Activated CD8-positive, alpha-beta memory T cell treated with anti-CD3 and anti-CD28 coated beads, Interleukin-2, amount 50 U/mL, for 48 hours (primary cell): ENCODE measurements at places on chromosomes 16 and 17.
A peak's percentile ranks its signal among the peaks of the same experiment; 100 is the strongest.

DNA sequence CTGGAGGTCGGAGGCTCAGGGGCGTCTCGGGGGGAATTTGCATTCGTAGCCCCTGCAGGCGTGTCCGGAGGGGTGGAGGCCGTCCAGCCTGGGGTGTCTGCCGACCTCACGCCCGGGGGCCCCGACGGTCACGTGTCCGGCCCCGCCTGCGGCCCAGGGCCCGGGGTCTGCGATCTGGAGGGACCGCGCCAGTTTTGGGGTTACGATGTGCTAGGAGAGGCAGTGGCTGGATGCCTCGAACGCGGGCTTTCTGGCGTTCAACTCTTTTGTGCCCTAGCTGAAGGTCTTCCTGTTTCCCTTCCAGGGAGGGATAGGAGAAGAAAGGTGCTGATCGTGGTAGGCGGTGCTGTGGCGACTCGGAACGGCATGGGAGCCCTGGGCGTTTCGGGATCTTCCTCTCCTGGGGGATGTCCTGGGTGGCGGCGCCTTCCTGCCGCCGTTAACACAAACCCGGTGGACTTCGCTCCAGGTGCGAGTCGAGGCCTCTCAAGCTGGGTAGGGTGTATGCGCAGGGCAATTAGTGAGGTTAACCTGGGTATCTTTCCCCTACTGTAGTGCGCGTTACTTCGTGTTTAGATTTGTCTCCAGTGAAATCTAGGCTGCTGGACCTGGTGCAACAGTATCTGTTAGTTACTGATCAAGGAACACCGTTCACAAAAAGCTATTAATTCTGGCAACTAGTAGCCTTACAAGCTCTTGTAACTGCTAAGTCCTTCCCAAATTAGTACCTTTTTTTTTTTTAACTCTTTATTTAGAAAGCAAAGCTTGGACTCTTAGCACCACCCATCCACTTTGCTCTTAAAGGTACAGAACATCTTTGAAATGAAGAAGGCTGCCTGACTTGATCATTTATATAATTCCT lies 1.3 kb downstream of the AKAP1 start:
- peak; percentile 63 for DNase-seq

GRCh38 chr16:8937803-8938202 lies 25.9 kb downstream of the USP7 start:
- DNase-seq: no peak

- DNase-seq: no peak
These were observed 34.3 kb downstream of the MYH3 start for GRCh38 chr17:10622617-10623485.

DNA sequence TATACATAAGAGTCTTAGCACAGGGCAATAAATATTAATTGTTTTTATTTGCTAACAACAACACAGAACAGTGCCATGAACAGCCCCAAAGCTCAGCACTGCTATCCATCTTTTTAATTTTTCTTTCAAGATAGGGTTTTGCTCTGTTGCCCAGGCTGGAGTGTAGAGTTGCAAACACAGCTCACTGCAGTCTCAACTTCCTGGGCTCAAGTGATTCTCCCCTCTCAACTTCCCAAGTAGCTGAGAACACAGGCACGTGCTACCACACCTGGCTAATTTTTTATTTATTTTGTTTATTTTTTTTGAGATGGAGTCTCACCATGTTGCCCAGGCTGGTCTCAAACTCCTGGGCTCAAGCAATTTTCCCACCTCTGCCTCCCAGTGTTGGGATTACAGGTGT lies 47.6 kb upstream of the AKAP1 start:
- DNase-seq: no peak

DNA sequence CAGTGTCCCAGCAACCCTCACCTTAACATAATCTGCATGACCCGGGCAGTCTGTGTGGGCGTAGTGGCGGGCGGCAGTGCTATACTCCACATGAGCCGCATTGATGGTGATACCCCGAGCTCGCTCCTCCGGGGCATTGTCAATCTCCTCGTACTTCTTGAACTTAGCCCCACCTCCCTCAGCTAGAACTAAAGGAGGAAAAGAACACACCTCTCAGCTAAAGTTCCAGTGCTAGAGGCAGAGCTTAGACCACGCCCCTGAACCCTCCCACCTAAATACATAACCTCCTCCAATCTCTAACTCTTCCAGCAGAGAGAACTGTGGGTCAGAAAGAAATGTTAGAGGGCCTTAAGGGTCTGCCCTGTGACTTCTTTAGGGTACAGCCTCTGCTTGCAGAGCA lies 855 bp downstream of the TUFM start:
- no peak for DNase-seq

GRCh38 chr17:78665952-78666920 lies 89.0 kb upstream of the DNAH17 start:
- peak; percentile 68 for DNase-seq

DNA sequence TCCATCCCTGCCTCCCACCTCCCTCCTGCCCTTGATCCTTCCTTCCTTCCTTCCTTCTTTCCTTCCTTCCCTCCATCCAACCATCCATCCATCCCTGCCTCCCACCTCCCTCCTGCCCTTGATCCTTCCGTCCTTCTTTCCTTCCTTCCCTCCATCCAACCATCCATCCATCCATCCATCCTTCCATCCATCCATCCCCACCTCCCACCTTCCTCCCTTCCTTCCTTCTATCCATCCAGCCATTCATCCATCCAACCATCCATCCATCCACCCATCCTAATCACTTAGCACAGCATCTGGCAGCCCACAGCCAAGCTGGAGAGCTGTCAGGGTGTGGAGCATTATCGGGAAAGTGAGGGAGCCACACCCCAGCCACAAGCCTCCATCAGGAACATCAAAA lies 54.5 kb downstream of the TK2 start:
- no peak for DNase-seq

GRCh38 chr16:66229651-66230050 lies 136.8 kb upstream of the CDH5 start:
- no peak for DNase-seq

DNA sequence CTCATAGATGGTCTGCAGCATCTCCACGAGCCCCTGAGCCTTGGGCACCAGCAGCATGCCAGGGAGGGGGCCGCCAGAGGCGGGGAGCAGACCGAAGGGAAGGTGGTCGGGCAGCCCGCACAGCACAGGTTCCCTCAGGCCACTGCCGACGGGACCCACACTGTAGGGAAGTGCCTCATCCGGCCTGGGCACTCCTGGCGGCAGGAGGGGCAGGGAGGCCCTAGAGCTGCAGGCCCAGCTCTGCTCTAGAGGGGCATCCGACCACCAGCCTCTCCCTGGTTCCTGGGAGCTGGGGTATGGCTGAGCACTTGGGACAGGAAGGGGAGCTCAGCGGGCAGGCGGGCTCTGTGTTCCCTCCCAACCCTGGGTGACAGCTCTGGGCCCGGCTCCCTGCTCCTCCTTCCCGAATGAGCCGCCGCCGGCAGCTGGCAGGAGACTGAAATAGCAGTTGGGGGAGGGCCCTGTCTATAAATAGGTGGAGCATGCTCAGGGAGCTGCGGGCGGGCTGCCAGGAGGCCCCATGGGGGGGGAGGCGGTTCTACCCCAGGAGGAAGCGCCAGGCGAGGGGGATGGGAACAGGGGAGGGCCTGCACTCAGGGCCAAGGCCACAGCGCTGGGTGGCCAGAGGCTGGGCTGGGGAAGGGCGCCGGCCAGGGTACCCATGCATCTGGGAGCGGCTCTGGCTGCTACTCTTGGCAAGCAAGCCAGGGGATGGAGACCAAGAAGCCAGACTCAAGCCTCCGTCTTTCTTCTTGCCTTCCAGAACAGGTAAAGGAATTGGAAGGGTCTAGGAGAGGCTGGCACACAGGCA lies 12.4 kb downstream of the HDAC5 start:
- peak; percentile 75 for DNase-seq

- peak; percentile 63 for DNase-seq
These were observed 4.7 kb downstream of the SLC12A3 start for GRCh38 chr16:56869513-56870275.

DNA sequence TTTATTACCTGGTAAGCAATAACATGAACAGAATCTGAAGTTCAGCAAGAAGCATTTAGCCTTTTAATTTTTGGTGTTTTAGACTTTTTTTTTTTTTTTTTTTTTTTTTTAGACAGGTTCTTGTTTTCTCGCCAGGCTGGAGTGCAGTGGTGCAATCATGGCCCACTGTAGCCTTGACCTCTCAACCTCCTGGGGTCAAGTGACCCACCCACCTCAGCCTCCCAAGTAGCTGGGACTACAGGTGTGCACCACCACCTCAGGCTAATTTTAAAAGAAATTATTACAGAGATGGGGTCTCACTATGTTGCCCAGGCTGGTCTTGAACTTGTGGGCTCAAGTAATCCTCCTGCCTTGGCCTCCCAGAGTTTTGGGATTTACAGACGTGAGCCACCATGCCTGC lies 173.0 kb upstream of the RBL2 start:
- no peak for DNase-seq

DNA sequence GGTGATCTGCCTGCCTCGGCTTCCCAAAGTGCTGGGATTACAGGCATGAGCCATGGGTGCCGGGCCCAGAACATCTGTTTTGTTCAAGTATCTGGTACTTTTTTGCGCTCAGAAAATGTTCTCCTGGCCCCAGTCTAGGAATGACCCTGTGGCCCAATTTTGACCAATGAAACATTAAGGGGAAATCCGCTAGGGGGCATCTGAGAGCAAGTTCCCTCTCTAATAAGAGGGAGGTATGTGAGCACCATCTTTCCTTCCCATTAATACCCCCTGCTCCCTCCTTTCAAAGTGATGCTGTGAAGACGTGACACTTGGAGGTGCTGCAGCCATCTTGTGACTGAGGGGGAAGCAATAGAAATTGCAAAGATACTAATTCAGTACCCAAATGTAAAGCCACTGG lies 16.5 kb upstream of the CLEC3A start:
- no peak for DNase-seq

- DNase-seq: no peak
These were observed 17.0 kb downstream of the FAM117A start for GRCh38 chr17:49746791-49747490.

GRCh38 chr16:14606102-14606501 lies 24.0 kb downstream of the PARN start:
- no peak for DNase-seq

DNA sequence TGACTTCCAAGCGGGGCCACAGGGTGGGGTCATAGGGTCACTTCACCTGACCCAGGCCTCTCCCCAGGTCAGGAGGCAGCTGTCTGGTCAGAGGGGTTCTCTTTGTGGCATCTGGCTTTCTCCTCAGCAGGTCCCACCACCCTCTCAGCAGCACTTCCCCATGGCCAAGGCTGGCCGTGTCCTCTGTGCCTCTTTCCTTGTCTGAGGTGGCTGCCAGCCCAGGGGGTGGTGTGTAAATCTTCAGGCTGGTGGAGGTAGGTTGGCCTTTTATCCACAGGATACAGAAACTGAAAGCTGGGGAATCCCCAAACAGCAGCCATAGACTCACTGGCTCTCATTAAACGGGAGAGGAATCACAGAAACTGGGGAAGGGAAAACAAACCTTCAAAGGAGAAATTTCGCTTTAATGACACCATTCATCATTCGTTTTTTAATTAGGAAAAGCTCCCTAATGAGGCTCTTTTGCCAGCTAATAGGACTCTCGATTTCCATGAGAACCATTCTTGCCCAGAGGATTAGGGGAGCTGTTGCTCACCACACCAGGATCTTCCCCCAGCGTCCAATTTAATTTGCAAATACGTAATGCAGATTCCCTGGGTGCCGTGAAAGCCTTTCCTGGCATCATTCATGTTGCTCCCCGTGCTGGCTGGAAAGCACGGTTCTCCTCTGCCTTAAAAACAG lies 18.0 kb downstream of the C17orf75 start:
- DNase-seq: no peak

GRCh38 chr17:49851387-49852291 lies 3.8 kb upstream of the TAC4 start:
- peak; percentile 87 for DNase-seq

- DNase-seq: no peak
These were observed 544.6 kb downstream of the CDH13 start for GRCh38 chr16:83171396-83171795.

- DNase-seq: no peak
These were observed at the start of gene TNFRSF17 for GRCh38 chr16:11964761-11965551. TNFRSF17 (plus strand) TSS chr16:11965210; CDS start chr16:11965325, 115 bp downstream.
